C1 segment of cervical spinal cord (tissue), 14 donors: ENCODE measurements at places on chromosomes 3 and 15.

- no peak for DNase-seq
These were observed 13.1 kb downstream of the FLNB start for GRCh38 chr3:58021072-58021959.

GRCh38 chr3:12198301-12198700 is 39.6 kb upstream of the TIMP4 start:
- DNase-seq, result no peak

DNA sequence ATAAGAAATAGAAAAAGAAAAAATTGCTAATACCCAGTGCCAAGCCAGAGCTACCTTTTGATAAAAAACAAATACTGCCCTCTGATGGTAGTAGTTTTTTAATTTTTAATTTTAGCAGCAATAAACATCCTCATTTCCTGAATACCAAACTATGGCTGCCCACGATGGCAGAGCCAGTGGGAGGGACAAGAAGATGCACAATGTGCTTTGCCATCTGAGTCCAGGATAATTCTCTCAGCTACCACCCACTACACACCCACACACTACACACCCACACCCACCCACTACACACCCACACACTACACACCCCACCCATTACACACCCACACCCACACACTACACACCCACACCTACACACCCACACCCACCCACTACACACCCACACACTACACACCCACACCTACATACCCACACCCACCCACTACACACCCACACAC is 17.8 kb downstream of the CEP19 start:
- no peak for DNase-seq

DNA sequence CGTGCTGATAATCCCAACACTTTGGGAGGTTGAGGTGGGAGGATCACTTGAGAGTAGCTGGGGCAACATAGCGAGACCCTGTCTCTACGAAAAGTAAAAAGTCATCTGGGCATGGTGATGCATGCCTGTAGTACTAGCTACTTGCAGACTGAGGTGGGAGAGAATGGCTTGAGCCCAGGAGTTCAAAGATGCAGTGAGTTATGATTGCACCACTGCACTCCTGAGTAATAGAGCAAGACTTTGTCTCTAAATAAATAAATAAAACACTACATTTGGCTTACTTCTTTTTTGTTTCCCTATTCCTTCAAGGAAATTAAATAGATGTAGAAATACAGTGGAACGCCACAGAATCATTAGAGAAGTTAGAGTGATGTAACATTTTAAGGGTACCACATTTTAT is 20.1 kb upstream of the LDHAL6B start:
- DNase-seq, result no peak

DNA sequence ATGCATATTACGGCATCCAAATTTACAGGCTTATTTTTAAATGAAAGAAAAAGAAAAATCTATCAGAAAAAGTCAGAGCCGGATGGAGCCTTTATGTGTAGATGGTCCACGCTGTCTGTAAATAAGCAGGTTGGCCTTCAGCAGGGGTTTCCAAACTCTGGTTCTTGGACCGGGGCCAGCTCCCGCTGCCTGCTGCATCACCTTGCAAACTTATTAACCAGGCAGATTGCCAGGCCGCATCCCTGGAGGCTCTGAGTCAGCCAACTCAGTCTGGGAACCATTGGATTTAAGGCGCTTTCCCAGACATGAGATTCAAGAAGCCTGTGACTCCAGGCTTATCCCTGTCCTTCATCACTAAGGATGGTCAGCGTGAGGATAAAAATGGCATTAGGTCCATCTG is 212.4 kb downstream of the OPA1 start:
- DNase-seq, result no peak
